ENCODE measurements at places on chromosomes 5 and 9. TPM values are rescaled to one million over a fixed set of nuclear protein-coding genes. Genes with fewer than 3 reads are reported as not detected.

Gene TAF11L5
- total RNA-seq, result not detected

Gene GLT6D1
- not detected for total RNA-seq

Gene TICAM2
- total RNA-seq, result 0.72 TPM

DNA sequence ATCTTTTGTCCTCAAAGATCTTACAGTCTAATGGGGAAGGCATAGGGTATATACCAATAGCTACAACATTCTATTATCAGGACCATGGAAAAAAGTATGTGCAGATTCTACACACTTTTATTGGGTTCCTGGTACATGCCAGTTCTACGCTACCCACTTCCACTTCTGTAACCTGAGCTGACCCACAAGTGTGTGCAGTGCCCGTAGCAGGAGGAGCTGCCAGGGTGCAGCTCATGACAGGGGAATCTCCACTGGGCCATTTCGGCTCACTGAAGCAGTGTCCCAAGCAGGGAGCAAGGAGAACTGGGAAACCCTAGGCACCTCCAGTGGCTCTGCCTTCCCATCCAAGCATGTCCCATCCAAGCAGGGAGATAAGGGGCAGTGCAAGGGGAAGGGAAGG, 60.4 kb downstream of the FOXI1 start:
- DNase-seq, result no peak

- no peak for DNase-seq
Measured at GRCh38 chr5:6255956-6256355, 122.4 kb downstream of the MED10 start.

GRCh38 chr5:148927307-148927946, 101.0 kb downstream of the ADRB2 start:
- no peak for DNase-seq

All from lower leg skin (tissue), 4 donors.